ENCODE measurements at places on chromosomes 4 and X.

- no peak for DNase-seq
Measured at GRCh38 chr4:107647591-107647990, 72.4 kb downstream of the PAPSS1 start.

DNA sequence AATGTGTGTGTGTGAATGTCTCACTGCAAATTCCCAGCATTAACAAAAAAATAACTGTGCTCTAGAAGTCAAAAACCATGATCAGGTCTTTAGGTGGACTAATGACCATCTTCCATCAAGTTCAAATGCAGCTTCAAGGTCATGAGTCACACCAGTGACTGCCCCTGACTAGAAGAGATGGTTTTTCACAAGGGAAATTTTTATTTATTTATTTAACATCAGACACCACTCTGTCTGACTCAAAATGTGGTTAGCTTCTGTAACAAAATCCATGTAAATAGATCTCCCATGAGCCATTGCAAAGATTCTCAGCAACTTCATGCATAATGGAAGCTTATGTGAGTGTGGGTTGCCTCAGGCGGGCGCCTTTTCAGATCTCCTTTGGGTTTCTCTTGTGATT lies 219.2 kb downstream of the KIT start:
- DNase-seq: no peak

GRCh38 chr4:8467016-8467415 lies 26.4 kb downstream of the TRMT44 start:
- no peak for DNase-seq

- no peak for DNase-seq
Measured at GRCh38 chr4:41156574-41156973, 57.8 kb downstream of the APBB2 start.

DNA sequence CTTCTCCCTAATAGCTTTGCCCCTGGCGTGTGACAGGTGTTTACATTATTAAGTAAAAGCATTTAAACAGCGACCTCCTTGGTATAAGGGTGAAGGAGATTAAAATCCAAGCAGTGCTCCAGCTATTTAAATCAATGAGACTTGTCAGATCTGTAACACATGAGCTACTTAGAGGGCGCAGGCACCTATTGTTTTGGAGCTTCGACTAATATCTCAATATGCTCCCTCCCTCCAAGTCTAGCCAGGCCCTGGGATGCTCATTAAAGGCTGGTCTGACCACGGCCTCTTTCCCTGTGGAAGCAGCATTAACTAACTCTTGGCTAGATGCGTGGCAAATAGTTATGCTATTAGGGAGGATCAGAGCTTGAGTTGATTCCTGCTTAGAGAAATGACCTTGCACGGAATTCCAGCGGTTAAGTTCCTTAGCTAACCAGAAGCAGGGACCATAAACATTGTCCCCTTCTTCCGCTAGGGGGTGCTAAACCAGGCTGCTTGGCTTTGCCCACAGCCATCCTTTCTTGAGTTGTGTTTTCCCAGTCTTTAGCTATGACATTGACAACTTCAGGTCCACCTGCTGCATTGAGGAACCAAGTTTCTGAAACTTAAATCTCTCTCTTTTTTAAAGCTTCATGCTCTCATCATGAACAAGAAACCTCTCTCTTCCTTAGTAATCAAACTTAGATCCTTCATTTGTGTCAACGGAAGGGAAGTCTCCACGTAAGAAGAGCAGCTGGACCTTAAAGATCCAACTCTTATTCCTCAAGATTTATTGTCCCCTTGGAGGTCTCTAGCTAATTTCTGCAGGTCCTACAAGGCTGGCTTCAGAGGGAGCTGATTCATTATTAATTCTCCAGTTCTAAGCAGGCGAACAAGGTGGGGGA lies 80.7 kb upstream of the IGFBP7 start:
- peak; percentile 58 for DNase-seq

DNA sequence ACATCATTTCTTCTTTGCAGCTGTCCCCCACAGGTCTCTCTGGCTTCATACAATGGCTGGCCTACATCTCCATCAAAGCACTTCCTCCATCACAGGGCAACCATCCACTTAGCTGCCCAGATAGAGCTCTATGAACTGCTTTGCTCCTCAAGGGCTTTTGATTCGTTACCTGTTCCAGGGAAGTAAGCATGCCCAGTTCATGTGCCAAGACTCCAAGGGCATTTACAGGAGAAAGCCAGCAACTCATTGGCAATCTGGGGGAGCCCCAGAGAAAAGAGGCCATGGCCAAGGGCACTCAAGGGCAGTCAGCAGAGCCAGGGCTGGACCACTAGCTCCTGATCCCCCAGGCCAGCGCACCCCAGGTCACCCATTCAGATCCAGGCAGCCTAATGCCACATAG lies 24.5 kb upstream of the ZNF185 start:
- DNase-seq: no peak

- no peak for DNase-seq
Measured at GRCh38 chrX:107117993-107118321, 665 bp downstream of the RBM41 start.

DNA sequence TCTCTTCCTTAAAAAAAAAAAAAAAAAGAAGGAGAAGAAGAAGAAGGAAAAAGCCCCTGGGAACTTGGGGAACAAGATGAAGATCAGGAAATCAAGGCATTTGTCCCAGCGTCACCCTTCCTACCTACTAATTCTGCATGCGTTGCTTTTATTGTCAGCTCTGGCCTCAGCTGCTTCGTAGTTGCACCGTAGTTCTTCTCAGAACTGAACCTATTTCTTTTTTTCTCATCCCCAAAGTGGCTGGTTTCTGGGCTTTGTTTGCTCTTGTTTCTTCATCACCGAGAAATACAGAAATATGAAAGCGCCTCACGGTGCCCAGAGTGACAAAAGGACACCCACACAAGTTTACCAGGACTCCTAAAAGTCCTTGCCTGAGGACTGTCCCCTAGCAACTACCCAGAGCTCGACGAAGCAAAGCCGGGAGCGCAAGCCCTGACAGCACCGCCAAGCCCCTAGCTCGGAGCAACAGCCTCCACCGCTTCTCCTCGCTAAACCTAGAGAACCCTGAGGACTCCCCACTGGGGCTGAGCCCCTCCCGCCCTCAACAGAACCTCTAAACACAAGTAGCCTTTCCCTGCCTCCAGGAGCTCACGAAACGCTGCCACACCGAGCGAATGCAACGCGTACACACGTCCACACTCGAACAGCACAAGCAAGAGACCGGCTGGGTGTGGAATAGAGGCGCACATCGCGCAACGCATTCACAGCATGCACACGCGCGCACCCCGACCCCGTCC lies 710 bp downstream of the PRKG2 start:
- DNase-seq: no peak

DNA sequence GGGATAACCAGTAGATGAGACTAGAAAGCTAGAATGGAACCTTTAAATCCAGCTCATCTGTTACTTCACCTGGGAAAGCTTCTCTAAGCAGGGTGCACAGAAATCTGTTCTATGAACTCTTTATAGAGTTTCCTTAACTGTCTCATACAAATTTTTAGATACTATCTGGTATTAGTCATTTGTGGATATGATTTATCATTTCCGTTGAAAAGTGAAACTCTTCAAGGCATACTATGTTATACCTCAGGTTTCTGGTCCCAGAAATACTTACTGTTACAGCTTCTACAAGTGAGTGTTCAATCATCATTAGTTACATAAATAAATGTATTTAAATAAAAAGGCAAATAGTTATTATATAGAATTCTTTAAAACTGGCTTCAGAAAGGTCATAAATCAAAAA lies 298.3 kb upstream of the AGA start:
- no peak for DNase-seq

DNA sequence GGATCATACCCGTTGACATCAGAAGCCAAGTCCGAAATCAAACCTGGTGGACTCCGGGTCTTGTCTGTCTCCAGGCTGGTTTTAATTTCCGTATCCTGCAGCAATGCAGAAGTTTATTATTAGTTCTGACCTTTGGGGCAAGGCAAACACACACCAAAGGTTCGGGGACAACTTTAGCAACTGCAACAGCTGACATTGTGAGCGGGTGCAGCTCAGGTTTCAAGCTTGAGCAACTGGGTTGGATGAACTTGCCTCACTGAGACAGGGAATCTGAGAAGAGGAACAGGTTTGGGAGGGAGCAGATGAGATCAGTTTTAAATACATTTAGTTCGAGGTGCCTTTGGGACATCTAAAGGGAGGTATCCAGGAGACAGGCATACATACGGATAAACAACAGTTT lies 110.7 kb downstream of the GNL3L start:
- no peak for DNase-seq

DNA sequence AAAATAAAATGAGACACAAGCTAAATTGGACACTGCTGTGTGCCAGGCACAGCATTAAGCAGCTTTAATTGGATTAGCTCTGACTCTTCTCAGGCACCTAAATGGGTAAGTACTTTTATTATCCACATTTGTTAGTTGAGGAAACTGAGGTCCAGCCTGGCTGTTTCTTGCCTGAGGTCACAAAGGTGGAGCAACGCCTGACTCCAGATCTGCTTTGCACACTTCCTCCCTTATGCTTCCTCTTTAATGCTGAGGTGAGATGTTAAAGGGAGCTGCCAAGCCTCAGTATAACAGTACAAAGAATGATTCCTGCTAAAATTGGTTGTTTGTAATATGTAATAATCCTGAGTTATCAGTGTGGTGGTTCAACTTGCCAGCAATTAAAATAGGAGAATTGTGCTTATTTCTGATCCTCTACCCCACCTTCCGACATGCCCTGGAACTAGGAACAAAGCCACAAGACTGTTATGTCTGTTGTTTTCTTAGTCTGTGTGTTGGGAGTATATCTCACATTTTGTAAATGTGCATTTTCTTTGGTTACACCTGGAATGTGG lies 74.4 kb downstream of the AFF1 start:
- peak; percentile 41 for DNase-seq

GRCh38 chrX:17851874-17852273 lies 9.2 kb downstream of the RAI2 start:
- DNase-seq: no peak

GRCh38 chrX:132491191-132491590 lies 2.4 kb upstream of the MBNL3 start:
- DNase-seq: peak; percentile 81

DNA sequence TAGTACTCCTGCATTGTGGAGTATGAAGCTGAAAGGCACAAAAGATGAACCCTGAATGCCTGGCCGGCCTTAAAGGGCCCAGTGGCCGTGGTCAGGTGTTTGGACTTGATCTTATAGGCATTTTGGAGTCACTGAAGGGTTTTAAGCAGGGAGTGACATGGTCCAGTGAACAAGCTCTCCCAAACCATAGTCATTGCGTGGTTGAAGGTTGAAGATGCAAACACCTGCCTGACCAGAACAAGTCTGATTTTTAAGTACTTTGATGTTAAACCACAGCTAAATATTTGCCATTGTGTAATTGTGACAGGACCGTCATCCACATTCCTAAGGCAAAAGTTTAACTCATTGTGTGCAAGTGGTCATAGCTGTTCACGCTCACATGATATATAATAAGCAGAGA lies 3.3 kb downstream of the STK32B start:
- DNase-seq: no peak

Measured in inflammatory macrophage treated with lipopolysaccharide for 1 hour (primary cell).